ENCODE measurements at places on chromosomes 16 and 17.
A peak's percentile ranks its signal among the peaks of the same experiment; 100 is the strongest.

- DNase-seq, result no peak
Observed at GRCh38 chr16:31460582-31461002, 1.3 kb downstream of the ARMC5 start.

DNA sequence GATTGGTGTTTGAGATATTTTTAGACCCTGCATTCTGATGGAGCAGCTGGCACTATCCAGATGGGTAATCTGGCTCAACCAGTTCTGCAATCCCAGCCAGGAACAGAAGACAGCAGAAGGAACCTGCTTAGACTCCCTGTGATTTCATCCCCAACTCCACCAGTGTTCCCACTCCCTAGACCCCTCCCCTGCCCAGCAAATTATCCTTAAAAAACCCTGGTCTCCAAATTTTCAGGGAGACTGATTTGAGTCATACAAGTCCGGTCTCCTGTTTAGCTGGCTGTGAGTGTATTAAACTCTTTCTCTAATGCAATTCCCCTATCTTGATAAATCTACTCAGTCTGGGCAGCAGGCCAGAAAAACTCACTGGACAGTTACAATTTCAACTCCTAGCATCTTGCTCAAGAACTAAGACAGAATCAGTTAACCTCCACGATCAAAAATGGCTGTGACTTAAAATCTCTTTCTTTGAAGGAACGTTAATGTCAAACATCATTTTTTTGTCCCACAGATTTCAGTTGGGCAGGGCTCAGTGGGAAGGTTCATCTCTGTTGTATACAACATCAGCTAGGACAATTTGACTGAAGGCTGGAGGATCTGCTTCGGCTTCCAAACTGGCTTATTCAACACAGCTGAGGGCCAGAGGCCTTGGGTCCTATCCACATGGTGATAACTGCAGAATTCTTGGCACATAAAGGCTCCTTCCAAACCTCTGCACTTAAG is 4.9 kb upstream of the RBL2 start:
- DNase-seq, result no peak

GRCh38 chr16:48124266-48124665 is 31.5 kb downstream of the ABCC12 start:
- DNase-seq, result no peak

DNA sequence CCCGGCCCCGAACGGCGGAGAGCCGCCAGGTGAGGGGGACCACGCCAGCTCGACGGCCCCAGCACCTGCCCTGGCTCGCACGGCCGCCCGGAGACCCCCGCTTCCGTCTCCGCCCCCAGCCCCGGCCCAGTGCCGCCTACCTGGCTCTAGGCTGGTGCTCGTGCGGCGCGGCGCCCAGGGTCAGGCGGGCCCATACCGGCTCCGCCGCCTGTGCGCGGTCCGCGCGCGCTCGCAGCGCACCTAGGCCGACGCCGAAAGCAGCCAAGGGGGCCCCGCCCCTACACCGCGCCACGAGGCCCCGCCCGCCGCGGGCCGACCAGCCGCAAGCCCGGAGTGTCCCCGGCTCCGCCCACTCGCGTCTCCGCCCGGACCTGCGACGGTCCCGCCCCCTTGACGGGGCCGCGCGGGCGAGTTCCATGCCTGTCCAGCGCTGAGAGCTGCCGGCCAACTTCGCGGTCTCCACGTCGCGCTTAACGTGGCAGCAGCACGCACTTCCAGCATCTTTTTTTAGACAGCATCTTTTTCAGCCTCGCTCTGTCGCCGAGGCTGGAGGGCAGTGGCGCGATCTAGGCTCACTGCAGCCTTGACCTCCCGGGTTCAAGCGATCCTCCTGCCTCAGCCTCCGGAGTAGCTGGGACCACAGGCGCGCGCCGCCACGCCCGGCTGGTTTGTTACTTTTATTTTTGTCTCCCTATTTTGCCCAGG is at the start of gene SLC25A39:
TSS of gene SLC25A39 (minus strand) at position 253 of the 705 bp plus-strand sequence. CDS start 1,261 bp downstream, outside the sequence.
- peak; percentile 92 for DNase-seq

DNA sequence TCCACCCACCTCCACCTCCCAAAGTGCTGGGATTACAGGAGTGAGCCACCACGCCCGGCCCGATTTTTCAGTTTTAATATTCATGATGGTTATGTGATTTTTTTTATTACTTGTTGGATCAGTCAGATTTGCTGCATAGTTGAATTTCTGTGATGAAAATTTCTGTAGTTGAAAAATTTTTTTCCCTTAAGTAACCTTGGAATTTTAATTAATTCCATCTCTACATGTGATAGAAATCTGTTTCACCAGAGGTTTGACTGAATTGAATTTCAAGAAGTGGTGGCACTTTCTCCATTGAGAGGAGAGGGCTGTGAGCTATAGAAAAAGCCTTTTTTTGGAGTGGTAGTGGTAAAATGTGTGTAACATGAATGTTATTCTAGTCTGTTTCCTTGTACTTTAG is 24.7 kb downstream of the WIPF2 start:
- DNase-seq, result no peak

- peak; percentile 25 for DNase-seq
Observed at GRCh38 chr16:12087901-12088421, 111.4 kb downstream of the SNX29 start.

DNA sequence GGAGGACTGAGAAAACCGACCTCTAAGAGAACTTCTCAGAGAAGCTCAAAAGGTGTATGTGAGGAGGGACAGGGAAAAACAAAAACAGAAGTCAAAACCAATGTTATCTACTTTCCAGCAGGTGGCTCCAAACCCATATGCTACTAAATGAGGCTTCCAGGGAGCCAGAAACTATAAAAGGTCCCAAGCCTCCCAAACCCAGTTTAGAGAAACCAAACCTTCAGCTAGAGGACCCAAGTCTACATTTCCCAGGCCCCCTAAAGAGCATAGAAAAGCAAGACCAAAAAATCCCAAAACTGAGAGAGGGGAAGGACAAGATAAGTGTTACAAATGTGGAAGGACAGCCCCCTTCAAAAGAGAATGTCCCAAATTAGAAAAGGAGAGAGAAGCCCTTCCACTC is 3.7 kb downstream of the HPR start:
- no peak for DNase-seq

- DNase-seq, result no peak
Observed at GRCh38 chr17:74230896-74231295, 17.5 kb downstream of the TTYH2 start.

Measured in NCI-H187 (cell line).